NCI-H1436 treated with DMSO at 0.1 percent for 48 hours (cell line): ENCODE measurements at places on chromosomes 1 and 21.

DNA sequence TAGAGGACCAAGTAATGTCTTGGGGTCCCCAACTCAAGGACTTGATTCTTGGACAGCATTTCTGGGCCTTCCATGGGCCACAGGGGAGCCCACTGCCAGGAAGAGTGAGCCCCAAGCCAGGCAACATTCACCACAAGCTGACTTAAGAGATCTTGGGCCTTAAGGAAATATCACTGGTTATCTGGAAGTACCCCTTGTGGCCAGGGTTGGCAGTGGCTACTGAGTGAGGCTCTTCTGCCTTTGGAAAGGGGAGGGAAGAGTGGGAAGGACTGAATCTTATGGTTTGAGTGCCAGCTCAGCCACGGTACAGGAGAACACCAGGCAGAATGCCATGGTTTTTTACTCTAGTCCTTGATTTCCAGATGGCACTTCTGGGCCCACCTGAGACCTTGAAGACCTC is 228.9 kb upstream of the RGS18 start:
- DNase-seq = no peak

DNA sequence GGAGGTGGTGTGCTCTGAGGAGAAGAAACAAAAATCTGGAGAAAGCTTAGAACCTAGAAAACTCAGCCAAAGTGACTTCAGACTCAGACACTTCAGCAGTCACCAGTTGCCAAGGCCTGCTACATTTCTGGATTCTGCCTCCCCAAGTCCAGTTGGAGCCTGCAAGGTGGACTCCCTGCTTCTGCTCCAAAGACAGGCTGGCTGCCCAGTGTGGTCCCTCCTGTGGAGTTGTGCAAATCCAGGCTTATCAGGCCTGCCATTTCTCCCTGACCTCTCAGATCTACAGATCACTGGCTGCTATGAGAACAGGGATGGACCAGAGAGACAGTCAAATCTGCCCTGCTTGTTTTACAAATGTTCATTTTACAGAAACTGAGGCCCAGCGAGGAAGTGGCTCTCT is 9.9 kb downstream of the CACHD1 start:
- no peak for DNase-seq

DNA sequence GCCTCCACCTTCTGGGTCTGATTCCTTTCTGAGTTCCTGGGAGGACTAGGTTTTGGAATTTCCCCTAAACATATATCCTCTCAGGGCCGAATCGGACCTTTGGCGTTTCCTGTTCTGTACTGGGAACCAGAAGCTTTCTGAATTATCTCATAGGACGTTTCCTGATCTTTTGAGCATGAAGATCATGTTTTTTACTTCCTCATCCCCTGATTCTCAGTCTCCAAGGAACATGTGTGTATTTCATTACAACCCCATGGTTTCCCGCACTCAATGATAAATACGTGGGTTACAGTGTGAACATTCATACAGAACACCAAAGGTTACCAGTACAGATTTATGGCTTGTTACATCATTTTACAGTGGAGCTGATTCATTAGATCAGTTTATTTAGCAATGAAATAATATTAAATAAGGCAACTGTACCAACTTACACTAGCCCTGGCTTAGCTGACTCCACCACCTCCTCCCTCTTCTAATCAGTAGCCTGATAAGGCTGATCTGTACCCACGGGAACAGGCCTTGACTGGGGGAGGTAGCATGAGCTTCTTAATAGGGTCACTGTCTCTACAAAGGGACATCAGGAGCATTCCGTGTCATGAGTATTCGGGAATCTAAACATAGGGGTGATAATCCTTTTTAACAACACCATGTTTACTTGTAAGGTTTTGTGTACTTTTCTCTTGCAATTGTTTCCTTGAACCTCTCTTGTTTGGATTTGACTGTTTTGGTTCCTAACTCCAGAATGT is 57.8 kb upstream of the ERRFI1 start:
- DNase-seq = no peak

DNA sequence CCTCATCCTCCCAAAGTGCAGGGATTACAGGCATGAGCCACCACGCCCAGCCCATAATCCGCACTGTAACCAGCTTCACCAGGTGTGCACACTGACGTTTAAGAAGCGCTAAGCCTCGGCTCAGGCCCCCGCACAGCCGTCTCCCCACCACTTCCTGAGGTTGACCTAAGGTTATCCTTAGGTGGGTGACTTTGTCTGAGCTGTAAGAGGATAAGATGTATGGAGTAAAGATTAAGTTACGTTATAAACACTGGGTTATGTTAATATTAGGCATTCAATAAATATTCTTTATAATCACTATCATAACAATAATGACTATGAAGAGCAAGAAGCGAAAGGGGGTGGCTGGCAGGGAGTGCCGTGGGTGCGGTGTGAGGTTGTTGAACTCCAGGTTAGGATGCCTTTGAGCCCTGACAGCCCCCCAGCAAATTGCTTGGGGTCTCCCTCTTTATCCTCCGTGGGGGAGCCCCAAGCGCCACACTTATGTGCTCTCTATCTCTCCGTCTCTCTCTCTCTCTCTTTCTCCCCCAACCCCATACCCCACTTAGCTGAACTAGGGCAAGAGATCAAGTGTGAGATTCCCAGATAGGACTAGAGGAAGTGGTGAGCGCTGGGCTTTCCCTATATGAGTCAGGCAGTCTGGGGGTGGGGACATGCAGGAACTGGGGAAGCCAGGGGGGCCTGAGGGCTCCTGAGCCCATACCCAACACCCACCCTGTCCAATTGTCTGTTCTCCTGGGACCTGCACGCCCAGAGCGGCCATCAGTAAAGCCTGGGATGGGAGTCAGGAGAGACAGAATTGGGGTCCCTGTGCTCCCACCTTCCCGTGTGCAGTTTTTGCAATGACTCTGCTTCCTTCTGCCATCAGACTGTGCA is 7.6 kb downstream of the EFHD2 start:
- DNase-seq = no peak

DNA sequence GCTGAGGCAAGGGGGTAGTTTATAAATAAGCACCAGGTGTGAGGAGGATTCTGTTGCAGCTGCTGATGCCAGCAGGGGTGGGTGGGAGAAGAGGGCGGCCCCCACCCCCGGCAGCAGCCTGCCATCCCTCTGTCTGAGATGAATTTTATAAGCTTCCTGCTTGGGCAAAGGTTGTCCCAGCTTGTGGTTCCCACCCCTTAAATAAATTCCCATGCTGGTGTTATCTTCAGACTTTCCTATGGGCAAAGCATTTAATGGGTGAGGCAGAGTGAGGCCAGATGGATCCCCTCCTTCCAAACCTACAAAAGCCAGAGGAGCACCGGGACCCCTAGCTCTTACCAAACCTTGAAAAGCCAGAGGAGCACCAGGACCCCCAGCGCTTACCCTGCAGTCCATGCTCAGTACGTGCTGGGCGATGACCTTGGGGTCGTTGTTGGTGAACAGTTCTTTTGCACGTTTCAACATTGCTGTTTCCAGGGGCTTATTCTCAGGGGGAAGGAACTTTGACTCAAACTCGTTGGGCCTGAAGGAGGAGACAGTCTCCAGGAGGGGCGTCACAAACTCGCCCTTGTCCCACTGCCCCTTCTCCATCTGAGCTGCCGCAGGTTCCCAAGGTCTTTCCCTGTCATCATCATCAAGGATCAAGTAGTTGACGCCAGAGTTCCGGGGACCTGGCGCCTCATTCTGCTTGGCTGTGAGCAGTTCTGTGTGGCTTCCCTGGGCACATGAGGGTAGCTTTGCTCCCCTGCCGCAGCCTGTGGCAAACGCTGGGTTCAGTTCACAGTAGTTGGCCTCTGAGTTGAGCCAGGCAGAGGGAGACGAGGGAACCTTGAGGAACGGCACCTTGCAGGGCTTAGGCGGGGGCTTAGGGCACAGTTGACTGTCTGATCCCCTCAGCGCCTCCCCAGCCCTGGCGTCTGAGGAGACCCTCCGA is 99.5 kb downstream of the BCAR3 start:
- no peak for DNase-seq
